ENCODE measurements at places on chromosomes 1 and 21. TPM values are rescaled to one million over a fixed set of nuclear protein-coding genes. Genes with fewer than 3 reads are reported as not detected.

The HAPLN2 gene
- total RNA-seq: 2.3 TPM

The IRF6 gene
- total RNA-seq: 0.32 TPM

The CDC20 gene
- total RNA-seq: 27.6 TPM

The CORT gene
- not detected for total RNA-seq

The TESK2 gene
- total RNA-seq: 2.8 TPM

The CR1 gene
- not detected for total RNA-seq

The GREM2 gene
- not detected for total RNA-seq

The RGS18 gene
- not detected for total RNA-seq

The PADI2 gene
- total RNA-seq: not detected

All from cardiac atrium fibroblast (primary cell).